Fibroblast of skin of right biceps (primary cell): ENCODE measurements at places on chromosomes 2 and 18.

- no peak for DNase-seq
Observed at GRCh38 chr2:24571828-24572442, 80.9 kb downstream of the NCOA1 start.

GRCh38 chr2:234081970-234082822 lies 31.7 kb downstream of the SPP2 start:
- no peak for DNase-seq

DNA sequence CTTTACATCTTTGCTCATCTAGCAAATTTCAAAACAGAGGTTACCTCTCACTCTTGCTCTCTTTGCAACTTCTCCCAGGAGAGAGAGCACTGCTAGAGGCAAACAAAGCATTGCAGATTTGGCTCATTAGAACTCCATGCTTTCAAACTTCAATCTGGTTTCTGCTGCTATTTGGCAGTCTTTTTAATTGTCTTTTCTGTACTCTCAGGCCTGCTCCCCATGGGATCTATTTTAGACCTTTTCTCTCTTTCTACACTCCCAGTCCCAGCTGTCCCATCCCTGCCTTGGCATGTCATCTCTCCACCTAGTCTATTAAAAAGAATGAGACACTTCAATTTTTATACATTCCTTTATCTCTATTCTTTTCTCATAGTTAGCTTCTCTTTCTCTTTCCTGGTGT lies 15.2 kb downstream of the KCNJ3 start:
- DNase-seq = no peak

DNA sequence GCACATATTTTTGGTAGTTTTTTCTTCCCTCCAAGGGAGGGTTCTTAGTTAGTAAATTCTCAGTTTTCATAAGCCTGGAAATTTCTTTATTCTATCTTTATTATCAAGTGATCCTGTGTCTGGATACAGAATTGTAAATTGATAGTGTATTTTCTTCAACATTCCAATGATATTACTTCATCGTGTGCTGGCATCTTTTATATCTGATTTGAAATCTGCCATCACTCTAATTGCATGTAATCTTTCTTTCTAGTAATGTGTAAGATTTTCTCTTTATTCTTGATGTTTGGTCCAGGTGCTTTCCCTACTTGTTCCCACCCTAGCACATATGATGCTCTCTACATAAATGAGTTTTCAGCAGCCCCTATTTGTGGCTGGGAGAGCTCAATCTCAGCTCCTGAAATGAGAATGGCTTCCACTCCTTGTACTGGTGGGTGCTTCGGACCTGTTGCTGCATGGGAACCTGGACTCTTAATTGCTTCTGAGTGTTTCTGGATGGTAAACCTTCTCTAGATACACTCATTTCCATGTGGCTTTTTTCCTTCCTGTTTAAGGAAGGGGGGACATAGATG lies 102.7 kb downstream of the SMIM21 start:
- no peak for DNase-seq

GRCh38 chr2:173001664-173002604 lies 73.7 kb upstream of the MAP3K20 start:
- no peak for DNase-seq

DNA sequence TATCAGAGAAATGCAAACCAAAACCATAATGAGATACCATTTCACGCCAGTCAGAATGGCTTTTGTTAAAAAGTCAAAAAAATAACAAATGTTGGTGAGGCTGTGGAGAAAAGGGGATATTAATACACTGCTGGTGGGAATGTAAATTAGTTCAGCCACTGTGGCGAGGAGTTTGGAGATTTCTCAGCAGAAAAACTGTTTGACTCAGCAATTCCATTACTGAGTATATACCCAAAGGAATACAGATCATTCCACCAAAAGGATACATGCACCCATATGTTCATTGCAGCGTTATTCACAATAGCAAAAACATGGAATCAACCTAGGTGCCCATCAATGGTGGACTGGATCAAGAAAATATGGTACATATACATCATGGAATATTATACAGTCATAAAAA lies 54.5 kb upstream of the WDR75 start:
- no peak for DNase-seq

- DNase-seq = peak; percentile 8
Observed at GRCh38 chr18:5417342-5417741, 121.8 kb upstream of the ZBTB14 start.

DNA sequence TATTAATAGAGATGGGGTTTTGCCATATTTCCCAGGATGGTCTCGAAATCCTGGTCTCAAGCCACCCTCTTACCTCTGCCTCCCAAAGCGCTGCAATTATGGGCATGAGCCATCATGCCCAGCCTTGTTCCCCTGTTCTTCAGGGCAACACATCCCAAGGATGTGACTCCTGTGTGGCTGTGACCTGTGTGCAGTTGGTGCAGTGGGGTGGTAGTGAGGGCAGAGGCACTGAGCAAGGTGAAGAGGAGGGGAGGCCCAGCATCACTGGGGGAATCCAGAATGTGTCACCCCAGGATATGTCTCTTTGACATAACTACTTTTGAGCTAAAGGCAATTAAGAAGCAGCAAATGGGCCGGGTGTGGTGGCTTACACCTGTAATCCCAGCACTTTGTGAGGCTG lies 23.4 kb downstream of the CENPA start:
- DNase-seq = no peak

DNA sequence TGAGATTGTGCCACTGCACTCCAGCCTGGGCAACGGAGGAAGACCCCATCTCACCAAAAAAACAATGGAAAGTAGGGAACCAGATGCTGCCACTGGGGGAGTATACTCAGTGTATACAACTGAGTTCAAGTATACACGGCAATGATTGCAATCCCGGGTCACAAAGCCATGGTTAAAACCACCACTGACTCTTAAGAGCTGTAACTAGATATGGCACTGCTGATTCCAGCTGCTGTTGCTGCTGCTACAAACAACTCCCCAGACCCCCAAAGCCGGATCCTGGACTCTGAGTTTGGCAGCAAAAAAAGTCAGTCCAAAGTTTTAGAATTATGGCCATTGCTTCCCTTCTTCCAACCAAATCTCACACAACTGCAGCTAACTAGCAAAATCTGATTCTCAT lies 43.7 kb upstream of the COX7A2L start:
- no peak for DNase-seq

DNA sequence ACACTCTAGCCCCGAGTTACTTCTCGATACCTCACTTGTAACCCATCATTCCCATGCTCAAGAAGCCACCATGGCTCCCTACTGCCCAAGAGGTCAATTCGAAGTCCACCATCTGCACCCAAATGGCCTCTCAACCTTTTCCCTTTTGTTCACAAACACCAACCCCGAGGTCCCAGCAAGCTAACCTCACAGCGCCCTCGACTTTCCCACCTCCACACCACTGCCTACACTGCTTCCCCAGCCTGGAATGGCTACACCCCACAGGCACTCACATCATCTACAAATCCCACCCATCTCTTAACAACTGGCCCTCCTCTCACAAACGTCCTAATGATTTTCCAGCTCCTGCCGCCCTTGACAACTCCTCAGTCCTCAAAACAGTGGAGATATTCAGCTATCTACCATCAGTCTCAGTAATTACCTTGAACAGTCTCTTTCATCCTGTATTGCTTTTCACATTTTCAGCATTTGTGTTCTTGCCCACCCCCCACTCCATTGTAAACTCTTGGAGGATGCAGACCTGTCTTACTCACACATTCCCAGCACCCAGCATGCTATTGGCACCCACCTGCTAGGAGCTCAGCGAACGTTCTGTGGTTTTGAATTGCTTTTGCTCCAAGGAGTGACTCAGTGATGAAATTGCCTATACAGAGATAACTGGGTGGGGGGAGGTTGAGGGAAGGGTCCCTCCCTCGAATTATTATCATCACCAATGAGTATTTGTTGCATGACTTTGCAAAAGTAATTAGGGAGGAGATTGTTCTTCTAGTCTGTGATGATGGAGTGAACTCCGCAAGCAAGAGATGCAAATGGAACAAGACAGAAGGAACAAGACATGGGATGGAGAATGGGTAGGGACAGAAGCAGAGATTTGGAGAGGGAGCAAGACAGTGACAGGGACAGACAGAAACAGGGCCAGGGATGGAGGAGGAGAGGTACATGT lies 106.8 kb downstream of the CYP26B1 start:
- DNase-seq = peak; percentile 54

DNA sequence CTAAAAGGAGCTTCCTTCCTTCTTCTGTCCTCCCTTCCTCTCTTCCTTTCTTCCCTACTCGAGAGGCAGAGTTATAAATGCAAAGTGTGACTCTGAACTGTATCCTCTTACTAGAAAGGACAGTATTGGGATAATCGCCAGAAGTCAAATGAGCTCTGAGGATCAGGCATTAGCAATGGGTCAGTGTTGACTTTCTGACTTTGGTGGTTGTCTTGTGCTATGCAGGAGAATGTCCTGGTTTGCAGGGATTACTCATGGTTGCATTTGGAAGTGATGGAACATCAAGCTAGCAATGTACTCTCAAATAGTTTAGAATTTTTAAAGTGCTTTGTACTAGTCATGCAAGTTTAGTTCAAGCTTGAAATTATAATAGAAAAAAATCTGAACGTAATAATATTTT lies 115.6 kb downstream of the TXNL1 start:
- DNase-seq = peak; percentile 50

DNA sequence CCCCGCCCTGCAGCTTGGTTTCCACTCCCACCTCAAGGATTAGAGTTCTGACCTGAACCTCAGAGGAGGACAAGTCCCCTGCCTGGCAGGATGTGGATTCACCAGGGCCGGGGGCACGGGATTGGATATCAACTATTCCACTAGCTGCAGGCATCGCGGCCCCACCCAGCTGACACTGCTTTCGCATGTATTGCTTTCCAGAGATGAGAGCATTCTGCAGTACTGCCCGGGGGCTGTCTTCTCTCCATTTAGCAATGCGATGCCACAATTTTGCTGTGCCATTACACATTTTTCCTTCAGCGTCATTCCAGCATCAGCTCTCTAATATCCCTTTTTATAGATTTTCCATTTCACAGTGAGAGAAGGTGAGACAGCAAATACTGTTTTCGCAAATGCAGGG lies 42.0 kb downstream of the CTIF start:
- no peak for DNase-seq

DNA sequence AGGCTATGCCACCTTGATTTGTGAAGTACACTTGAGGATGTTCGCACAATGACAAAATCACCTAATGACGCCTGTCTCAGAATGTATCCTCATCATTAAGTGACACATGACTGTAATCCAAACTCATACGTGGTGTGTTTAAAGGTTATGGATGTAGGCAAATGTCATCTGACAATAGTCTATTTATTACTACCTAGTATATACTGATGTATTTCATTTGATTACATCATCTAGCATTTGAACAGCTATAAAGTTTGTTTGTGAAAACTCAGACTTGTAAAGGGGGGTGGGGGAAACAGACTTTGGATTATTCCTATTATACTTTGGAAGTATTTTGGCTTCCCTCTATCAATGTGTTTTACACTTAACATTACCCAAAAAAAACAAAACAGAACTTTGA lies 129.9 kb downstream of the TANC1 start:
- no peak for DNase-seq

- DNase-seq = no peak
Observed at GRCh38 chr2:222292149-222293134, 6.4 kb downstream of the PAX3 start.

DNA sequence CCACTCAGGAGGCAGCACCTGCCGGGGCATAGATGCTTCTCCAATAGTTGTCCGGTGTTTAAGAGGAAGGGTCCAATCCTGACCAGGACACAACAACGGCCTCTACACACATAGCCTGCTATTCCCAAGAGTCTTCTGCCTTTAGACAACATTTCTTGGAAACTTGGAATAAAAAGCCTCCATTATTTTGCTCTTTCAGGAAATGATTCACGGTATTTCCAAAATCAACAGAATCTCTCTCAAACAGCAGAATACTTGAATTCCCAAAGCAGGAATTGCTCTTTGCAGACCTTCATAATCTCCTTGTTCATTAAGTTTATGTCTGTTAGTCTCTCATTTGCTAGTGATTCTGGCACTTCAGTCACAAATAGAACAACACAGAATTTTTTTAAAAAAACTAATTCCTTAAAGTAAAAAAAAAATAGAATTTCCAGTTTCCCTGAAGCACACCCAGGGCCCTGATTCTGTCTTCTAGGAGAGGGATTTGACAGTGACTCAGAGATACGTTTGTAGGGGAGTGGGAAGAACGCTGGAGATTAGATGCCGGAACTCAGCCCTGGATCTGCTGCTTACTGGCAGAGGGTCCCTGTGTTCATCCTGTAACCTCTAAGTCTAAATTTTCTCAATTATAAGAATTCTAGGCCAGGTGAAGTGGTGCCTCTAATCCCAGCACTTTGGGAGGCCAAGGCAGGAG lies 74.7 kb downstream of the NAB1 start:
- peak; percentile 20 for DNase-seq

- DNase-seq = no peak
Observed at GRCh38 chr2:133025004-133025403, 355.0 kb upstream of the LYPD1 start.

- no peak for DNase-seq
Observed at GRCh38 chr2:239723486-239724193, 301.5 kb downstream of the NDUFA10 start.

GRCh38 chr2:219245899-219246230 lies 586 bp downstream of the STK16 start:
- DNase-seq = no peak

DNA sequence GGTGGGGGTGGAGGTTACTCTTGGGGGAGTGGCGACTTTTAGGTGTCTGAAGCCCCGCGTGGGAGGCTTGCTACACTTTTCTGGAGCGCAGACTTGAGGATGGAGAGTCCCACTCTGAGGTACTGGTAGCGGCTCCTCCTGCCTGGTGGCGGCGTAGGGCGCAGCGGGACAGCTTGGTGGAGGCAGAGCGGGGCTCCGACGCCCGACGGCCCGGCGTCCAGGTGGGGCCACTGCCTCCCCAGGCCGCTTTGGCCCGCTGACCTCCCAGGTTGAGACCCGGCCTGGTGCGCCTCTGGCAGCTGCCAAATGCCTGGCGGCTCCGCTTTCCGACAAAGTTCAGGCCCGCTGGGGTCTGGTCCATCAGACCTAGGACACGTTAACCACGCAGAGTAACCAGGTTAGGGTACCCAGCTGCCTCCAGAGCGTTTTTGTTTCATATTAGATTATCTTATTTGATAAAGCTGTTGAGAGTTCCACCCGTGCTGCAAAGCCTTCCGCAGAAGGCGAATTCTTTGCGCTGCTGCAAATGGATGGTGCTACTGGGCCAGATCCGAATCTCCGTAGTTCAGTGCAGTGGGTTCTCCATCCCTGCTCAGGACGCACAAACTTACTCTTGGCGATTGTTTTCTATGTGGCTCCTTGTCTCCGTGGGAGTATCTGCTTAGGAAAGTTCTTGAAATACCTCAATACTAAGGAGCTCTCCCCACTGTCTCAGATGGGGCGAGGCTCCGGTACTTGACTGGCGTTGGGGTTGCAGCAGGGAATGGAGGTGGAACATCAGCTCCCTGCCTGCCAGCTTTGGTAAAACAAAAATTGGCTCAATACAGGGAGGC lies 405.9 kb downstream of the XIRP2 start:
- peak; percentile 9 for DNase-seq

GRCh38 chr2:234286956-234287355 lies 209.9 kb downstream of the ARL4C start:
- peak; percentile 14 for DNase-seq

GRCh38 chr18:45670281-45670962 lies 53.6 kb upstream of the SLC14A1 start:
- peak; percentile 74 for DNase-seq
